Posterior vena cava (tissue), 2 donors: ENCODE measurements at places on chromosomes 16 and 17. TPM values are rescaled to one million over a fixed set of nuclear protein-coding genes. Genes with fewer than 3 reads are reported as not detected.

Gene RHBDF2
- 31.4 TPM for total RNA-seq

Gene CES5A
- total RNA-seq = not detected

Gene PRAC1
- not detected for total RNA-seq

Gene GRB7
- total RNA-seq = not detected

Gene SLC52A1
- total RNA-seq = not detected
